ENCODE measurements at places on chromosomes 6 and 20. TPM values are rescaled to one million over a fixed set of nuclear protein-coding genes. Genes with fewer than 3 reads are reported as not detected.

The MBOAT1 gene
- total RNA-seq: 7.3 TPM

DNA sequence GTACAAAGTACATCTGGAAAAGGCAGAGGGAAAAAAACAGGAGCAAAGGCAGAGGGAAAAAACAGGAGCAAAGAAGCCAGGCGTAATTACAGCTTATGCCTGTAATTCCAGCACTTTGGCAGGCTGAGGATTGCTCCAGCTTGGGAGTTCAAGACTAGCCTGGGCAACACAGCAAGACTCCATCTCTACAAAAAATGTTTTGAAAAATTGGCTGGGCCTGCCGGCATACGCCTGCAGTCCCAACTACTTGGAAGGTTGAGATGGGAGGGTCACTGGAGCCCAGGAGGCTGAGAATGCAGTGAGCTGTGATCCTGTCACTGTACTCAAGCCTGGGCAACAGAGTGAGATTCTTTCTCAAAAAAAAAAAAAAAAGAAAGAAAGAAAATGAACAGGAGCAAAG, 19.0 kb upstream of the CBFA2T2 start:
- DNase-seq: no peak

GRCh38 chr20:25364879-25365699, 25.5 kb downstream of the ABHD12 start:
- DNase-seq: no peak

DNA sequence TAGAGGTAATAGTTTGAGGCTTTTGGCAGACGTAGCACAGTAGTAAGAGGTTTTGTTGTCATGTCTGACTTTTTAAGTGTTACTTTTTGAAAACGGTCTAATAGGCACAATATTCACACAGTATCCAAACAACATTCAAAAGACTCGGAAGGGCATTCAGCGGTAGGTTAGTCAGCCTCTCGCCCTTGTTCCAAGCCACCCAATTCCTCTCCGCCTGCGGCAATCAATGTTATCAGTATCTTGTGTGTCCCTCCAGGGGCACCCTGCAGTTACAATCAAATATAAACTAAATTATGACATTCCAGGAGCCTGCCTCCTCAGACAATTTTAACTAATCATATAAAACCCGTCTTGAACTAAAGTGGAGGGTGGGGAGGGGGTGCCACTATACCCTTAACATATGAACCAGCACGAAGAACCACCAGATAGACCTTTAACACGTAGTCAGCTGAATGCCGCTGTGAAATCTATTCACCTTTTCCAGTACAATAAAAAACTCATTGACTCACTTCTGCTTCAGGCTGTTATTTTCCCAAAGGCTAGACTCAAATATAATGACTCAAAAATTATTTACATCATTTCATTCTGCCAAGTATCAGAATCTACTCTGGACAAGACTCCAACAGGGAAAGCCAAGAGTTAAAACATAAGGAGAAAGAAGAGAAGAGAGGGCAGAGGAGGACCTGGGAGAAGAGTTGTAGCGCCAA, 1.6 kb downstream of the TENT5A start:
- no peak for DNase-seq

DNA sequence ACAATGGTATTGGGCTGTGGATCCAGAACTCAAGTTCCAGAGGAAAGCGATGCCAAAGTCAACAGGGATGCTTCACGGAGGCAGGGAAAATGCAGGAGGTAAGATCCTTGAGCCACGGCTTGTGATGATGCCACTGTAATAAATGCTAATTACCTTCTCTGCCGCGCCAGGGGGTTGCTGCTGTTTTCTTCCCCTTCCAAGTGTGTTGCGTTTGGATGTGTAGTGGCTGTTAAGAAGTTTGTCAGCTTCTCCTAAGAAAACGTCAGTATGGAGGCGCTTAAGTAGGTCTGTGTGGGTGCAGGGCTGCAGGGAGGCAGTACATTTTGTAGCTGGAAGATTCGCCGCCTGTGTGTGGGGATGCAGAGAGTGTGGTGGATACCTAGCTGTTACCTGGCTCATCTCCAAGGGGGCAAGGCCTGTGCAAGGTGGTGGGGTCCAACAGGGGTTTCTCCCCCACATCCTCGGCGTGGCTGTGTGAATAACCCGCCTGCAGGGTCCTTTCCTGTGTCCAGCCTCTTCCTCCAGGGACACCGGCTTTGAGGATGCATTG, 318.7 kb downstream of the CDH4 start:
- DNase-seq: no peak

- peak; percentile 57 for DNase-seq
These were observed at the start of gene IP6K3 for GRCh38 chr6:33746651-33747100. Gene IP6K3, minus strand, starts transcription at chr6:33746905. Its CDS starts 11,429 bp downstream, at chr6:33735476.

GRCh38 chr6:127069659-127070279, 48.7 kb upstream of the RSPO3 start:
- no peak for DNase-seq

GRCh38 chr20:49919461-49919860, 4.1 kb upstream of the SPATA2 start:
- DNase-seq: no peak

DNA sequence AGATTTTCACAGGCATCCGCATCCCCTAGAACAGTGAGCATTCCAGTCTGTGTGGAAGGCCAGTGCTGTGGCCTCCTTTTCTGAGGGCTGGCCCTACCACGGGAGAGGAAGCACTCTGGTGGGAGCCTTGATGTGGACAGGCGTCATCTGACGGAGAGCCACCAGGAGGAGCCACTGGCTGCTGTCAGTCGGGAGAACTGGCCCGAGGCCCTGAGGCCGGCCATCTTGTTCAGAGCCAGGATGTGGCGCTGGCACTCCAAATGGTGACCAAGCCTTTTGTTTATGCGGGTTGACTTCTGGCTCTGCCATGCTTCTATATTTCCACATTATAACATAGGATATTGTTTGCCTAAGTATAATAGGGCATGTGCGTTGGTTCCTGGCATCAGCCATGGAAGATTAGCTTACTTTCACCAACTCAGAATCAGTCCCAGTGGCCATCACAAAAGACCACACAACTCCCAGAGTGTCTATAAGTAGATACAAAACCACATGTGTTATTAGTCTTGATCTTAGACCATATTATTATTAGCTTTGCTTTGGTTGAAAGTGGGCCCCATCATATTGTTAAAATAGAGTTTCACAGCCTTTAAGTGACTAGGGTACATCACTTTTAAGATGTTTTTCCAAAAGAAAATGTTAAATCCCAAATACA, 273.9 kb upstream of the TAB2 start:
- DNase-seq: no peak

The SRPK1 gene
- total RNA-seq: 128 TPM

- DNase-seq: no peak
These were observed 66.8 kb downstream of the RIN2 start for GRCh38 chr20:19824861-19825260.

- no peak for DNase-seq
These were observed 49.9 kb upstream of the FAM184A start for GRCh38 chr6:119128252-119128912.

GRCh38 chr20:51700809-51701285, 67.3 kb downstream of the ATP9A start:
- peak; percentile 48 for DNase-seq

The NNAT gene
- total RNA-seq: 367 TPM

DNA sequence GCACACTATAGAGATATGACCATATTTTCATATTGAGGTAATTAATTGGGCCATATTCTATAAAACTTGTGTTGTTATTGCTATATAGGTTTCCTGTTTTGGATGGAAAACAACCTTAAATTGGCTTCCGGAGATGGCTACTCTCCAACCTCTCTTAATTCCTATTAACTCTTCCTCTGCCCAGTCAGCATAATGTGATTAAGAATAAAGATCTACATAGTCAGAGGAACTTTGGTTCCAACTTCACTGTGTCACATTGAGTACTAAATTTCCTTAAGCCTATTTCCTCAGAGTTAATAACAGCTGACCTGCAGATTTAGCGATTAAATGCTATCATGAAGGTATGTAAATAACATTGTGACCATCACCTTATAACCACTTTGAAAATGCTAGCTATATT, 67.7 kb downstream of the PTPRK start:
- DNase-seq: no peak

- no peak for DNase-seq
These were observed 6.1 kb upstream of the ULBP2 start for GRCh38 chr6:149935668-149936067.

DNA sequence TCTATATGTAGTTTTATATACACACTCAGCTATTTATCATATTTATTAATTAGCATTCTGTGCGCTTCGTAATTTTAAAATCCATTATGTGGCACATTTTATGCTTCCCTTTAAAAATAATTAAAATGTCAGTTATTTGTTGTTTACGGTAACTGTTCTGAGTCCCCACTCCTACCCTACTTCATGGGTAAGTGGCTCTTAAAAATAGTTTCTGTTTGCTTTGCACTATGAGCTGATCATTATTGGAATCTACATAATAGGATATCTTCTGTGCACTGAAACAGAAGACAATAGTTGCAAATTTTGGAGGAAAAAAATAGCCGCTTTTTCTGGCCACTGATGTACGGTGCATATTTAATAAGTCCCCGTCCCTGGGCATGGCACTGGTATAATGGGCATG, 25.2 kb downstream of the LCA5 start:
- no peak for DNase-seq

GRCh38 chr20:37898233-37899104, 4.5 kb upstream of the VSTM2L start:
- DNase-seq: no peak

- DNase-seq: no peak
These were observed 12.7 kb upstream of the EFHC1 start for GRCh38 chr6:52407467-52407866.

GRCh38 chr20:14312001-14312400, 25.4 kb downstream of the FLRT3 start:
- DNase-seq: no peak

GRCh38 chr6:132491303-132491702, 21.6 kb downstream of the STX7 start:
- no peak for DNase-seq

- no peak for DNase-seq
These were observed 97.8 kb upstream of the PMEPA1 start for GRCh38 chr20:57807401-57808263.

DNA sequence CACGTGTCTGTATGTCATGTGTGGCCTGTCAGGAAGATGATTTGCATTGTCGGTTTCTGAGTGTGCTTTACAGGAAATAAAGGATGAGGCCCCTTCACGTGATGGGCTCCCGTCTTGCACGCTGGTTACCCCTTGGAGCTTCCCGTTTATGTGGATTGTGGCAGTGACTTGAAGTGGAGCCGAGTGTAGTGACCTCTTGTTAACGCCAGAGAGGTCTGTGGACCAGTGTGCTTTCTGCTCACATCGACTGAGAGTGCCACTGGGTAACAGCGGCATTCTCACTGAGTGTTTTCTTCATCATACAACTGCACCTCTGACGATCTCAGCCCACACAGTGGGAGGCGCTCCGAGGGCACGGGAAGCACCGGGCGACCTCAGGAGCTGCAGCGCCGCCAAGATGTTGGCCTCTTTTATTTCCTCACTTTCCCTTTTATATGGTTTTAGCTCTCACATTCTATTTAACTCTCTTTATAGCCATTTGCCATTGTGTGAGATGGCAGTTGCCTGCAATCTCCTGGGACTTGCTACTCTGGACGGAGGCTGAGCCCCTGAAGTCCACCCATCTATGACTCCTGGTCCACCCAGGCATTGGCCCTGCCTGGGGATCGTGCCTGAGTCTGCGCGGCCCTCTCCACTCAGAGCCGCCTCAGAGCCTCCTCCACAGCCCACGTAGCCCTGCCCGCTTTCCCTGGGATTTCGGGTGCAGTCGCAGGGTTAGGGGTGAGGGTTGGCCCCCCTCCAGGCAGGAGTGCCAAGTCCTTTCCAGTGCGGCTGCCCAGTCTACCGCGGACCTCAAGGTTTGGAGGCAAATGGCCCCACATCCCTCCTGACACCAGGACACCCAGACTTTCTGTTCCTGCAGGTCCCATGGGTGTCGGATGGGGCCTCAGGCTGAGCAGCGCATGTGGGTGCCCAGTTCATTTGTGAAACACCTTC, 238.9 kb downstream of the ERMARD start:
- DNase-seq: no peak

- DNase-seq: no peak
These were observed 152.4 kb downstream of the SOBP start for GRCh38 chr6:107642095-107642860.

DNA sequence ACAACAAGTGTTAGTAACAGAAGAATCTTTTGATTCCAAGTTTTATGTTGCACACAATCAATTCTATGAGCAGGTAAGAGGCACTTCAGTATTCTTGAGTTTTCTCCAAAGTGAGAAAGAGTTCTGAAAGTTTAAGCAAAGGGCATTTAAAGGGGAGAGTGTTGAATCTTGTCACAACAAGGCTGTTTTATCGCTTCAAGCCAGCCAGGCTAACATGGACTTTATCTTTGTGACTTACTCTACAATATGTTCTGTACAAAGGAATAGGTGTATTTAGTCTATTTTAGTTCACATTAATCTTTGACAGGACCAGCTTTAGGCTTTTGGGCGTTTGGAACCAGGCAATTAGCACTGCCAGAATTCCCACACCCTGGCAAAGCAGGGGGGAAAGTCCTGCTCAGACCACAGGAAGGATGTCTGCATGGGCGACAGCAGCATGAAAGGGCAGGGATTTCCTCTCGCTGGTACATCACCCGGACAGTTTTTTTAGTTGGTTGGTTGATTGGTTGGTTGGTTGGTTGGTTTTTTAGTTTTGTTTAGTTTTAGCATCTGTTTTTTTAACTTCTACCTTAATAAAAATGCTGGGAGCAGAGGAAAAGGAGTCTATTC, 395.4 kb upstream of the SOX4 start:
- DNase-seq: no peak

- DNase-seq: no peak
These were observed 516 bp downstream of the TMEM151B start for GRCh38 chr6:44270526-44271405.

GRCh38 chr6:47202644-47203205, 107.0 kb downstream of the TNFRSF21 start:
- DNase-seq: no peak

The MACROD2 gene
- total RNA-seq: 47.7 TPM

The RIPPLY2 gene
- total RNA-seq: 21.6 TPM

The PRDM13 gene
- not detected for total RNA-seq

The LY6G5B gene
- total RNA-seq: 1.6 TPM

All from frontal cortex (tissue), 4 donors.